ENCODE measurements at places on chromosomes 16 and 17.
A peak's percentile ranks its signal among the peaks of the same experiment; 100 is the strongest.

GRCh38 chr17:33751702-33752065, 458.6 kb upstream of the ASIC2 start:
- no peak for DNase-seq

GRCh38 chr17:14739656-14740431, 439.0 kb downstream of the HS3ST3B1 start:
- no peak for DNase-seq

GRCh38 chr17:76445697-76446448, 7.1 kb downstream of the UBE2O start:
- no peak for DNase-seq

DNA sequence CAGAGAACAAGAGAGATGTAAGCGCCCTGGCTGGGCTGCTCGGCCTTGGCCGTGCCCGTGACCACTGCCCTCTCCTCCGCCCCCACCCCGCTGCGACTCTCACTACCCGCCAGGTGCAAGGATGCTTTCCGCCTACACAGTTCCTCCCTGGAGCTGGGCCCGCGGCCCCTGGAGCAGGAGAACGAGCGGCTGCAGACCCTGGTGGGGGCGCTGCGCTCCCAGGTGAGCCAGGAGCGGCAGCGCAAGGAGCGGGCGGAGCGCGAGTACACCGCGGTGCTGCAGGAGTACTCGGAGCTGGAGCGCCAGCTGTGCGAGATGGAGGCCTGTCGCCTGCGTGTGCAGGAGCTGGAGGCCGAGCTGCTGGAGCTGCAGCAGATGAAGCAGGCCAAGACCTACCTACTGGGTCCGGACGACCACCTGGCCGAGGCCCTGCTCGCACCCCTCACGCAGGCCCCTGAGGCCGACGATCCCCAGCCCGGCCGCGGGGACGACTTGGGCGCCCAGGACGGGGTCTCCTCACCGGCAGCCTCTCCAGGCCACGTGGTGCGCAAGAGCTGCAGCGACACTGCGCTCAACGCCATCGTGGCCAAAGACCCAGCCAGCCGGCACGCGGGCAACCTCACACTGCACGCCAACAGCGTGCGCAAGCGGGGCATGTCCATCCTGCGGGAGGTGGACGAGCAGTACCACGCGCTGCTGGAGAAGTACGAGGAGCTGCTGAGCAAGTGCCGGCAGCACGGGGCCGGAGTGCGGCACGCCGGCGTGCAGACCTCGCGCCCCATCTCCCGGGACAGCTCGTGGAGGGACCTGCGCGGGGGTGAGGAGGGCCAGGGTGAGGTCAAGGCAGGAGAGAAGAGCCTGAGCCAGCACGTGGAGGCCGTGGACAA, 9.2 kb upstream of the MRPL58 start:
- DNase-seq, result no peak

GRCh38 chr16:57062329-57062728, 30.1 kb upstream of the CPNE2 start:
- DNase-seq, result no peak

DNA sequence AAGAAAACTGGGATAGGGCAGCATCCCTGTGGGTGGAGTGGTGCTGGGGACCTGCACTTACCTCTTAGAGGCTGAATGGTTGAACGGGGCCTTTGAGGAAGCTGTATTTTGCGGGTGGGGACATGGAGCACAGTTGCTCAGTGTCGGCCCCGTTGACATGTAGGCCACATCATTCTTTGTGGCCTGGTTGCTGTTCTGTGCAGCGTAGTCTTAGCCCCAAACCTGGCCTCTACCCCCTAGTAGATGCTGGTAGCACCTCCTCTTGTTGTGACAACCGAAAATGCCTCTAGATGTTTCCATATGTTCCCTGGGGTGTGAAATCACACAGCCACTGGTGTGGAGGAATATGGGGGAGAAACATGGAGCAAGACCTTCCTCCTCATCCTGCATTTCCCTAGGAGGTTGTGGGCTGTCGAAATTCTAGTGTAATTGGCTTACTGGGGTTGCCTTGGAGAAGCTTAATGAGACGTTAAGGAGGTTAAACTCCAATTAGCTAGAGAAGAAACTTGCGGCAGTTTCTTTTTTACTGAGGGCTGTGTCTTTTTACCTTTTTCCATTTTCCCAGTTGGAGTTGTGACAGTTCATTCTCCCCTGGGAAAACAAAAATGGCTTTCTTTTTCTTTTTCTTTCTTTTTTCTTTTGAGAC, 9.4 kb downstream of the ABCC1 start:
- DNase-seq, result no peak

DNA sequence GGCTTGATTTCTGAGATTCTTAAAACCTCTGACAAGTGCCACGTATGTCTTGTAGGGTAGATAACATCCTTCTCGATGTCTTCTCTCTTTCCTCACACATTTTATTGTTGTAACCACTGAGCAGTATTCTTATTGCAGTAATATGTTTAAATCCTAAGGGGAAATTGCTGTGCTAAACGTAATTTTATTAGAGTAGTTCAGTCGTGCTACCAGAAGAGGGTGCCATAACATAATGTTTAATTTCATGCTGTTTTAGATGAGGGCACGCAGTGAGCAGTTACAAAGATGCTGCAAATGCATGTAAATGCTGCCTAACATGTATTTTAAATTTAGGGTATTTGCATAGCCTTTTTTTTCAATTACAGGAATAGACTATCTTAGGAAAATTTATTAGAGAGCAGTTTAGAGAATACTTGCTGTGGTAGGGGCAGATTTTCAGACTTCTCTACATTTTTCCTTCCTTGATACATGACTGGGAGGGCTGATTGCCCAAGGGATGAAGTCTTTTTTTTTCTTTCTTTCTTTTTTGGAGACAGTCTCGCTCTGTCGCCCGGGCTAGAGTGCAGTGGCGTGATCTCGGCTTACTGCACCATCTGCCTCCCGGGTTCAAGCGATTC, 51.7 kb downstream of the GAN start:
- peak; percentile 37 for DNase-seq

- DNase-seq, result no peak
Observed at GRCh38 chr16:4323071-4323844, 7.4 kb downstream of the GLIS2 start.

GRCh38 chr16:56667581-56668571, at the start of gene MT1G:
TSS of gene MT1G (minus strand) at chr16:56668065. CDS start at chr16:56667993, 72 bp downstream.
- no peak for DNase-seq

DNA sequence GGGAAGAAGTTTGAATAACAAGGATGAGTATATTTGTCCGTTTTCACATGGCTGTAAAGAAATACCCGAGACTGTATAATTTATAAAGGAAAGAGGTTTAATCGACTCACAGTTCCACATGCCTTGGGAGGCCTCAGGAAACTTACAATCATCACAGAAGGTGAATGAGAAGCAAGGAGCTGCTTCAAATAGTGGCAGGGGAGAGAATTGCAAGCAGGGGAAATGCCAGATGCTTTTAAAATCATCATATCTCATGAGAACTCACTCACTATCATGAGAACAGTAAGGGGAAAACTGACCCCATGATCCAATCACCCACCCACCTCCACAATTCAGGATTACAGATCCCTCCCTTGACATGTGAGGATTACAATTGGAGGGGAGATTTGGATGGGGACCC, 212.8 kb upstream of the CDH8 start:
- DNase-seq, result no peak

DNA sequence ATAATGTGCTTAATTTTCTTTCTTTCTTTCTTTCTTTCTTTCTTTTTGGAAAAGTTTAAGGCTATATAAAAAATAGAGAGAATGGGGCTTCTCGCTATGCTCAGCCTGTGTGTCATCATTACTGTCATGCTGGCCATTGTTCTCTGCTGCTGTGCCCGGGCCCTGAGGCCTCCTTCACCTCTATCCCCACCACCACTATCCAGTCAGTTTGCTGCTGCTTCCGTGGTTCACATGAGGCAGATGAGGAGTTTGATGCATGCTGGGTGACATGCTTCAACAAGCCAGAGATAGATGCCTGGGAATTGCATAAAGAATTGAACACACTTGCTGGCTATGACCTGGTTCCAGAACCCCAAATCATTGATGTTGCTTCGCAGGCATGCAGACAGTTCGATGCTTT, 36.3 kb downstream of the PITPNC1 start:
- no peak for DNase-seq

DNA sequence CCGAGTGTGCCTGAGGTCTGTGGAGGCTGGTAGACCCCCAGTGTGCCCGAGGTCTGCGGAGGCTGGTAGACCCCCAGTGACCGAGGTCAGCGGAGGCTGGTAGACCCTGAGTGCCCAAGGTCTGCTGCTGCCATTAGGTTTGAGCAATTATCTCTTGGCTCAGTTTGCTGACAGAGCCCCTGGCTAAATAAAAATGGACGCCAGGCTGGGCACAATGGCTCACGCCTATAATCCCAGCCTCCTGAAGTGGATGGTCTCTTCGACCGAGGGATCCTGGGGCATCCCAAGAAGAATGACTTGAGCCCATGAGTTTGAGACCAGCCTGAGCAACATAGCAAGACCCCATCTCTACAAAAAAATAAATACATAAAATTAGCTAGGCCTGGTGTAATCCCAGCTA, 98.7 kb upstream of the ZNF469 start:
- no peak for DNase-seq

- no peak for DNase-seq
Observed at GRCh38 chr17:11459861-11460331, 138.4 kb upstream of the DNAH9 start.

GRCh38 chr17:74758848-74759168, 10.4 kb downstream of the NHERF1 start:
- DNase-seq, result no peak

DNA sequence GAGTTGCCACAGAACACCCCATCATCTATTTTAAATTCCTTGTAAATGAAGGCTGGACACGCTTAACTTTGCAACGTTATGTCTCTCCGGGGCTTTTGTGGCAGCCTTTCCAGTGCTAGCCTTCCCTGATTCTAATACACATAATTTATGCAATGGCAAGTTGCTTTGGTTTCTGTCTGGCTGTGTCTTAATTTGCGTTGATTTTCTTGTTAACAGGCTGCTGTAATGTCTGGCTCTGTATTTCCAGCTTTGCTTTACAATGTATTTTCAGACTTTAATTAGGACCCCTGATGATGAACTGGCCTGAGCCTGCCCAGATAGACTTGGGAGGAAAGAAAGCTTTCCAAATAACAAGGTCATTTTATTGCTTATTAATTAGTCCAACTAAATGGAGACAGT, 30.3 kb downstream of the ARSG start:
- no peak for DNase-seq

GRCh38 chr16:3444032-3444388, 530 bp downstream of the NAA60 start:
- DNase-seq, result peak; percentile 31

Measured in CD8-positive, alpha-beta memory T cell (primary cell).